ENCODE measurements at places on chromosomes 3 and 15.

DNA sequence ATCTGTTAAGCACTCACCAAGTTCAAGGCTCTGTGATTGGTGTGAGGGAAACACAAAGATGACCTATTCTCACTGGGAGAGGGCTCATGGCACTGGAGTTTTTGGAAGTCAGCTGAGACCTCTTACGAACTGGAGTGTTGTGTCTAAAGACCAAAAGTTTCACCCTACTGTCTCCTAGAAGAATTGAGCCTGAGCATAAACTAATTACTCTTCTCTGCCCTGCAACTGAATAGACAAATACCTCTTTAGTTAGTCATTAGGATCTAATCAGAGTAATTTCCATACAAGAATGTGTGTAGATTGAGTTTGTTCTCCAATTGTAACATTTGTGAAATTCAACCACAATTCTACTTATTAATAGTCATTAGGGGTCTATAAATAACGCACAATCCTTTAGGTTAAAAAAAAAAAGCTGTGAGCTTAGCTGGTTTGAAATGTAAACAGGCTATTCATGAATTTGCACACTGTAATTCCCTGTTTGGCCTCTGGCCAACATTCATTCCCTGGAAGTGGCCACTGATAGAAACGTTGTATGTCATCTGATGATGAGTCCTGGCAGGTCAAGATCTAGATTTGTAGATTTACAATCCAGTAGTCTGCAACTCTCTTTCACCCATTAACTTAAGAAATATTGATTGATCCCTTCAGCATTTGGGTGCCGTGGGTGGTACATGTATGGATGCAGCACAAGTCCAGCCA, 76.8 kb upstream of the SOX14 start:
- no peak for DNase-seq

GRCh38 chr3:176696816-176697215, 500.5 kb downstream of the TBL1XR1 start:
- DNase-seq = no peak

- DNase-seq = no peak
Observed at GRCh38 chr15:91099616-91099994, 452 bp upstream of the SV2B start.

- no peak for DNase-seq
Observed at GRCh38 chr15:100464256-100464655, 64.5 kb downstream of the CERS3 start.

GRCh38 chr3:107208100-107208499, 169.1 kb upstream of the CCDC54 start:
- no peak for DNase-seq

DNA sequence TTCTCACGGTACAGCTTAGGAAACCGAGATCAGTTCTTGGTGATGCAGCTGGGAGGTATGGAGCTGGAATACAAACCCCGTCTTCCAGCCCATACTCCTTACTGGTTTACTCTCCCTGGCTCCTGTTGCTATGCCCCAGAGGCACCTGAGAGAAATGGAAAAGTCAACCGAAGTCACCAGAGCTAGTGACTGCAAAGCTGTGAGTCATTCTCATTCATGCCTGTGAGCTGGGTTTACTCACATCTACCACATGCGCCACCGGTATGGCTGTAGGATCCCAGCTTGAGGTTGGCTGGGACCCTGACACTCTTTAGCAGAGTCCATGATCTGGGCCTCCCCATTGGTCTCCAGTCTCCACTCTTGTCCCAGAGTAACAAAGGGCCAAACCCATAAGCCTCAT, 111.5 kb upstream of the ETV5 start:
- DNase-seq = no peak

DNA sequence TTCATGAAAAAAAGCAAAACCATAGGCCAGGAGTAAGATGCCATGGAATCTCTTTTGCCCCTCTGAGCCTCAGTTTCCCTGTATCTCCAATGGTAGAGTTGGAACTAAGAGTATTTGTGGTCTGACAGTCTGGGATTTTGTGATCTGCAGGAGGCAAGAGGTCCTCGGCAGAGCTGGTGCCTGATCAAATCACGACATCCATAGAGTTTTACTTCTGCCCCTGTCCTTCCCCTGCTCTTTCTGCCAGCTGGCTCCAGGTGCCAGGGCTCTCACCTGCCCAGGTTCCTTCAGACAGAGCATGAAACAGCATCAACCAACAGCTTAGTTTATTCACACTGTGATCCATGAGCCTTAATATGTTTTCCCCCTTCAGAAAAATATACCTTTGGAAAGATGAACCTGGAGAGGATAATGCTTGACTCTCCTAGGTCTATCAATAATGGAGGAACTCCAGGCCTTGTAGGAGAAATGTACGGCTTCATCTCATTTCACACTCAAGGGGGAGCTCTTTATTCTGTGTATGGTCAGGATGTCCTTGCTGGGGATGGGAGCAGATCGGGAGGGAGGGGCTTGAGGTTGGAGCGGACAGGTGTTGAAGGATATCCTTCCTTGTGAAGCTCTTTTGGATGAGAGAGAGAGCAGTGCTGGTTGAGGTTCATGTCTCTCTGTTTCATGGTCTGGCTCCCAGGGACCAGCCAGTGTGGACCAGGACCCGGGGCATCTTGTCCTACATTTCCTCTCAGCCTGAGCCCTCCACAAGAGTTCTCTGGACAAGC, 309.9 kb downstream of the RPLP1 start:
- DNase-seq = no peak
